ENCODE measurements at places on chromosomes 11 and 22. TPM values are rescaled to one million over a fixed set of nuclear protein-coding genes. Genes with fewer than 3 reads are reported as not detected.

CCDC81 gene
- 1.0 TPM for polyA plus RNA-seq

DNA sequence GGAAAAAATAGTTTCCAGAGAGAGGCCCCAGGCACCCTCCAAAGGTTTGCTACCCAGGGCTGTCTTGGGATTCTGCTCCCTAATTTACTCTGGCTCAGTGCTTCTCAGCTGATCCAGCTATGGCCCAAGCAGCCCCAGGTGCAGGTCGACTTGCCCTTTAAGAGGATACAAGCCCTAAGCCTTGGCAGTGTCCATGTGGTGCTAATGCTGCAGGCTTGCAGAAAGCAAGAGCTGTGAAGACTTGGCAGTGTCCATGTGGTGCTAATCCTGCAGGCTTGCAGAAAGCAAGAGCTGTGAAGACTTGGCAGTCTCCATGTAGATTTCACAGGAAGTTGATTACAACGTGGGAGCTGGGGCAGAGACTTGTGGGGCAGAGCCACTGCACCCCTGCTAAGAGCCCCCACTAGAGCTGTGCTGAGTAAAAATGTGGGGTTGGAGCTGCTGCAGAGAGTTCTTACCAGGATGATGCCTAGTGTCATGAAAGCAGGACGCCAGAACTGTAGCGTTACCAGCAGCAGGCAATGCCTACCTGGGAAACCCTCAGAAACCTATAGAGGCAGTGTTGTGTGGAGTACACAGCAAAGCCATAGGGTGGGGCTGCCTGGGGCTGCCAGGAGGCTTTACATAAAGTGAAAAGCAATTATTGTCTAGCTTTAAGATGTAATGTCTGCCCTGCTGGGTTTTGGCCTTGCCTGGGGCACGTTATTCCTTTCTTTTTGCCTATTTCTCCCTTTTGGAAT is 16.1 kb upstream of the OR52K1 start:
- DNase-seq, result no peak

DNA sequence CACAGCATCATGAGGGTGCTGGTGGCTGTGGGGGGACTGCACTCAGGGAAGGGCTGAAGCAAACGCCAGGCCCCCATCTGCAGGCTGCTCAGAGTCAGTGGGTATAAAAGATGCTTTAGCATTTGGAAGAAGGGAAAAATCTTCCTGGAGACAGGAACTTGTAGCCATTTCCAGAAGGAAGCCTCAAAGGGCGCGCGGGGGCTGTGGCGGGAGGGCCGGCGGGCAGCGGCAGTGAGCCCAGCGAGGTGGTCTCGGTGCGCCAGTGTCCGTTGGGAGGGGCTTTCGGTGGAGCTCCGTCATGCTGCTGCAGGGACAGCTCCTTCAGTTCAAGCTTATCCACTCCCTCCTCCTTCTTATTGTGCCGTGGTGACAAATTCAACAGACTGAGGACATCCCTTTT is 63.0 kb upstream of the PITPNB start:
- DNase-seq, result no peak

- DNase-seq, result no peak
These were observed 2.0 kb downstream of the GGA1 start for GRCh38 chr22:37610480-37611129.

PAAF1 gene
- 29.6 TPM for polyA plus RNA-seq

DNA sequence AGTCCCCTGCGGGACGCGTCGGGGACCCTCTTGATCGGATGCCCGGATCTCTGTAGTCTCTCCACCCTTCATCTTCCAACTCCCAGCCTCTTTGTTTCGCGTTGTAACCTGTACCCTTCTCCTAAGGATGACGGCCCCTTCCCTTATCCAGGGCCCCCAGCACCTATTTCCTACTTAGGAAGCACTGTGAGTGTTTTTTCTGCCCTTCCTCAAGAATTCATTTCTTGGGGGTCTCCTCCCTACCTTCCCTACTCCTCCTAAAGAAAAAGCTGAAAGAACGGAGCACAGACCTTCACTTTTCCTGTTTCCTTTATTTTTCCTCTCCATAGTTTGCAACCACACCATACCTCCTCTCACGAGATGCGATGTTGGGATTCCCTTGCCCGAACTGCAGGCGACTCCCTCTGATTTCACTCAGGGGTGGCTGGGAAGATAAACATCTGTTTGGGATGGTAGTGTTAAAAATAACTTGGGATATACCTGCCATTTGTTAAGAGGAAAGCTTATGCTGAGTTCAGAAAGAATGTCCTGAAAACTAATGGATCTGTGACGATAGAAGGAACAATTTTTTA is 593 bp downstream of the FAM118B start:
- no peak for DNase-seq

DNA sequence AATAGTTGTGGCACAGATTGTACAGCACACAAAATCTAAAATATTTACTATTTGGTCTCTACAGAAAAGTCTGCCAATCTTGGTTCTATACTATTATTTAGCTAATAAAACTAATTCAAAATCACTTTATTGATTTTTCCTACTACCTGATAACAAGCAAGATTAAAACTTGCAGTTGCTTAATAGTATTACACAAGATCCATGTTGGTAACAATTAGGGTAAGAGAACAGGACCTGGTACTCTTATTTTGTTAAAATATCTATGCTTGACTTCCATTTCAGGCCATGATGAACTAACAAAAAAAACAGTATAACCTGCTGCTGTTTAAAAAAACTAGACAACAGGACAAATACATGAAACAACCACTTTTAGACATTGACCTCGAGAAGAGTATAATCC is 52.4 kb downstream of the CWF19L2 start:
- DNase-seq, result no peak

DNA sequence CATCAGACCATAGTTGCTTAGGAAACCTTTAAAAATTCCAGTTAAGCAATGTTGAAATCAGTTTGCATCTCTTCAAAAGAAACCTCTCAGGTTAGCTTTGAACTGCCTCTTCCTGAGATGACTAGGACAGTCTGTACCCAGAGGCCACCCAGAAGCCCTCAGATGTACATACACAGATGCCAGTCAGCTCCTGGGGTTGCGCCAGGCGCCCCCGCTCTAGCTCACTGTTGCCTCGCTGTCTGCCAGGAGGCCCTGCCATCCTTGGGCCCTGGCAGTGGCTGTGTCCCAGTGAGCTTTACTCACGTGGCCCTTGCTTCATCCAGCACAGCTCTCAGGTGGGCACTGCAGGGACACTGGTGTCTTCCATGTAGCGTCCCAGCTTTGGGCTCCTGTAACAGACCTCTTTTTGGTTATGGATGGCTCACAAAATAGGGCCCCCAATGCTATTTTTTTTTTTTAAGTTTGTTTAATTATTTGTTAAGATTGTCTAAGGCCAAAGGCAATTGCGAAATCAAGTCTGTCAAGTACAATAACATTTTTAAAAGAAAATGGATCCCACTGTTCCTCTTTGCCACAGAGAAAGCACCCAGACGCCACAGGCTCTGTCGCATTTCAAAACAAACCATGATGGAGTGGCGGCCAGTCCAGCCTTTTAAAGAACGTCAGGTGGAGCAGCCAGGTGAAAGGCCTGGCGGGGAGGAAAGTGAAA is 73.4 kb downstream of the NCAPD3 start:
- no peak for DNase-seq

DNA sequence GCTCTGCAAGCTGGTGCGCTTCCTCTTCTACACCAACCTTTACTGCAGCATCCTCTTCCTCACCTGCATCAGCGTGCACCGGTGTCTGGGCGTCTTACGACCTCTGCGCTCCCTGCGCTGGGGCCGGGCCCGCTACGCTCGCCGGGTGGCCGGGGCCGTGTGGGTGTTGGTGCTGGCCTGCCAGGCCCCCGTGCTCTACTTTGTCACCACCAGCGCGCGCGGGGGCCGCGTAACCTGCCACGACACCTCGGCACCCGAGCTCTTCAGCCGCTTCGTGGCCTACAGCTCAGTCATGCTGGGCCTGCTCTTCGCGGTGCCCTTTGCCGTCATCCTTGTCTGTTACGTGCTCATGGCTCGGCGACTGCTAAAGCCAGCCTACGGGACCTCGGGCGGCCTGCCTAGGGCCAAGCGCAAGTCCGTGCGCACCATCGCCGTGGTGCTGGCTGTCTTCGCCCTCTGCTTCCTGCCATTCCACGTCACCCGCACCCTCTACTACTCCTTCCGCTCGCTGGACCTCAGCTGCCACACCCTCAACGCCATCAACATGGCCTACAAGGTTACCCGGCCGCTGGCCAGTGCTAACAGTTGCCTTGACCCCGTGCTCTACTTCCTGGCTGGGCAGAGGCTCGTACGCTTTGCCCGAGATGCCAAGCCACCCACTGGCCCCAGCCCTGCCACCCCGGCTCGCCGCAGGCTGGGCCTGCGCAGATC is 16.5 kb downstream of the P2RY2 start:
- DNase-seq, result no peak

ABCG4 gene
- 0.71 TPM for polyA plus RNA-seq

USP2 gene
- 6.8 TPM for polyA plus RNA-seq

MRPL11 gene
- 72.4 TPM for polyA plus RNA-seq

- DNase-seq, result no peak
These were observed 698 bp downstream of the C1QTNF4 start for GRCh38 chr11:47593492-47593933.

GRCh38 chr11:65417702-65418430 is 4.7 kb upstream of the NEAT1 start:
- no peak for DNase-seq

SCUBE2 gene
- 7.7 TPM for polyA plus RNA-seq

- peak; percentile 33 for DNase-seq
These were observed 16.3 kb downstream of the OR2AG2 start for GRCh38 chr11:6755303-6755952.

GRCh38 chr11:75474878-75475766 is 42.1 kb upstream of the KLHL35 start:
- DNase-seq, result peak; percentile 38

- no peak for DNase-seq
These were observed 221.0 kb downstream of the HIPK3 start for GRCh38 chr11:33478111-33478573.

DNA sequence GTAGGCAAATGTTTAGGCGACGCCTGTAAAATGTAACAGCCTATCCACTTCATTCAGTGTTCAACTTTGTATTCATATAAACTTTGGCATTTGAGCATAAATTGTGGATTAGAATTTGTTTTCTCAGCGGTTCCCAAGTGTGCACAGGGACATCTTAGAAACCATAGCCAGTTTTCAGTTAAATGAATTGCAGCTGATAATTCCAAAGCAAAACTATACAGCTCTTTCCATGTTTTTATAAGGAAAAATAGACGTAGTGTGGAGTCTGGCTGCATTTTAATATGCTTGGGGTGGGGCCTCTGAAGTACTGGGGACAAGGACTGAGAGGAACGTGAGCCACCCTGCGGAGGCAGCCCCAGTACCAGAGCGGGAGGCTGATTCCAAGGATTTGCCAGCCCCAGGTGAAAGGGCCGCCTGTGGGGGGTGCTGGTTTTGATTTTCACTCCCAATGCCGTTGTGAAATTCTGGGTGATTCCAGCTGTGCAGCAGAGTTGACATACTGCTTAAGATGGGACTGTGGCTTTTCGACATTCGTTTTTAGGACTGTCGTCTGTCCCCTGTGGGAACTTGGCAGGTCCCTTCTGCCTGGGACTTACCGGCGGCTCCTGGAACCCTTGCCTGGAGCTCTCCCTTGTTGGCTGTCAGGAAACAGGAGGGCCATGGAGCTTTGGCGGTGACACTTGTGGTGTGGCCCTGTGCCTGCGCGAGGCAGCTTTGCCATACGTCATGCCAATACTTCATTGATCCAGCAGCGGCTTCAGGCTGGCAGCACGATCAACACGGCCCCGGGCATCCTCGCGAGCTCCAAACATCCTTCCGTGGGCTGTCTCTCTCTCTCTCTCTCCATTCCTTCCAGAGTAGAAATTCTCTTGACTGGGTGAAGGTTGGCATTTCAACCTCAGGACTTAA is 370.9 kb downstream of the TBC1D22A start:
- no peak for DNase-seq

OR5L1 gene
- not detected for polyA plus RNA-seq

DCDC1 gene
- 5.1 TPM for polyA plus RNA-seq

- DNase-seq, result no peak
These were observed at the start of gene C11orf87 for GRCh38 chr11:109421981-109422869. Gene C11orf87, plus strand, starts transcription at chr11:109422190. Its CDS starts 1,444 bp downstream, at chr11:109423634.

DNA sequence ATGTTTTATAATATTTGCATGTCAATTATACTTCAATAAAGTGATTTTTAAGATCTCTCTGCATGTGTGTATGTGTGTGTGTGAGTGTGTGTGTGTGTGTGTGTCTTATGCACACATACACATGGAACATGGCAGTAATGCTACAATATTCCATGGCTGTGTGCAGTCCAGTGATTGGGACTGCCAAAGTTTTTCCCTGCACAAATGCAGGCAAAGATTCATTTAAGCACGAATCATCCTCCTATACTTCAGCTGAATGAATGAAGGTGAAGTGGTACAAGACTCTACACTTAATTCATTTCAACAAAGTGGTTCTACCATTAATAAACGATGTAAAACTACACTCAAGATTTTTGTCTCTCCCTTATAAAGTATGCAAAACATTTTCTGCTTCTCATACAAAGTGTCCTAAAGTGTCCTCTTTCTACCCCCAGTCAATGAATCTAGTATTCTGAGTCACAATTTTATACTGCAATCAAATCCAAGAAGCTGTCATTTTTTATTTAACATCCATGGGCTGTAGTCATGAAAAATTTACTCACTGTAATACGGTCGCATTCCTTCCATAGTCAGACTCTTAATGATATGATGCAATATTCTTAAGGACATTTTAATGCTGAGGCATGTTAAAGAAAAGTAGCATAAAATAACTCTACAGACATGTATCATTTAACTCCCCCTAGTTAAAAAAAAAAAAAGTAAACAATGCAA is 132.4 kb downstream of the TTC28 start:
- peak; percentile 5 for DNase-seq

- DNase-seq, result no peak
These were observed 3.1 kb downstream of the PIM3 start for GRCh38 chr22:49963647-49964026.

ACRV1 gene
- 1.3 TPM for polyA plus RNA-seq

DNA sequence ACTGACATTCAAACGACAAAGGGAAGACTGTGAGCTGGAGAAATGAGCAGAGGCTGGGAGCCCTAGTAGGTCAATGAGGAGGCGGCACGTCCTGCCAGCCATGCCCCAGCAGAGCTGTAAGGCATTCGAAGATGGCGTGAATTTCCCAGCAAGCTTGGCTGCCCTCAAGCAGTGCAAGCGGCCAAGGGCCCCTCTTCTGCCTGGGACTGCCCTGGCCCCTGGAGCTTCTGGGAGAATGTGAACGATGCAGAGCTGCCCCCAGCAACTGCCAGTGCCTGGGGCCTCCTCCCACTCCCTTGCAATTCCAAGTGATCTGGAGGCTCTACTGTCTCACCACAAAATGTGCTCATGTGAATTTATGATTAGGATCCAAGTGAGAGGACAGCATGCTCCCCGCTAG is 4.3 kb downstream of the PPM1F start:
- DNase-seq, result no peak

SOX6 gene
- 21.6 TPM for polyA plus RNA-seq

DNA sequence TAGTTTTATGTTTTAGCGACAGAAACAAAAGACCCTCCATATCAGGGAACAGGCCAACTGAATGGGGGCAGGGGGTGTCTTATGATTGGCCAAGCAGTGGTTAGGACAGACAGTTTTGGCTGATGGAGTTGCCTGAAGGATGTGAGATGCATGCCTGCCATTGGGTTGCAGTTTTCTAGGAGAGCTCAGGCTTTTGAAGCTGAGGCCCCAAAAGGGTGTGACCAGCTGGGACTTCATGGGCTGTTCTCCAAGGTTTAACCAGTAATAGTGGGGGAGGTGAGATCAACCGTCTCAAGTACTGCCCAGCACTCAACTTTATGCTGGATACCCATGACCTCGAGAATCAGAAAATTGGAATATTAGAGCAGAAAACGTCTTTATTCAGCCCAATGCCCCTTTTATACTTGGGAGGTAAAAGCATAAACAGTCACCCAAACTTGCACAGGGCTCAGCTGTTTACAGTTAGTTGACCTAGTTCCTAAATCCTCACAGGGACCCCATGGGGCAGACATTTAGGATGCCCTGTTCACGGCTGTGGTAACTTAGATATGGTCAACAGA is 13.5 kb downstream of the DTX4 start:
- no peak for DNase-seq

All from right renal pelvis (tissue), 4 donors.